Activated CD8-positive, alpha-beta memory T cell treated with anti-CD3 and anti-CD28 coated beads for 1 hour (primary cell): ENCODE measurements at places on chromosomes 3 and 15.

GRCh38 chr15:31089368-31090047 lies 12.0 kb downstream of the TRPM1 start:
- no peak for DNase-seq

DNA sequence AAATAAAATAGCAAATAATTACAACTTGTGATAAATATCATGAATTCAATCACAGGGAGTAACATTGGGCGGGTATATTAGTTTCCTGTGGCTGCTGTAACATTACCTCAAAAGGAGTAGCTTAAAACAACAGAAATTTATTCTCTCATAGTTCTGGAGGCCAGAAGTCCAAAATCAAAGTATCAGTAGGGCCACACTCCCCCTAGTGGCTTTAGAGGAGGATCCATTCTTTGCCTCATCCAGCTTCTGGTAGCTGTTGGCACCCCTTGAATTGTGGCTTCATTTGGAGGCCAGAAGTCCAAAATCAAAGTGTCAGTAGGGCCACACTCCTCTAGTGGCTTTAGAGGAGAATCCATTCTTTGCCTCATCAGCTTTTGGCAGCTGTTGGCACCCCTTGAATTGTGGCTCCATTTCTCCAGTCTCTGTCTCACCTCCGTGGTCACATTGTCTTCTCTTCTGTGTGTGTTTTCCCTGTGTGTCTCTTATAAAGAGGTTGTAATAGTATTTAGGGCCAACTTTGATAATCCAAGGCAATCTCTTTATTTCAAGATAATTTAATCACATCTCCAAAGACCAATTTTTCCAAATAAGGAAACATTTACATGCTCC lies 3.1 kb upstream of the CFAP20DC start:
- no peak for DNase-seq

GRCh38 chr15:76200083-76200465 lies 111.2 kb downstream of the ETFA start:
- DNase-seq, result no peak

- DNase-seq, result no peak
Observed at GRCh38 chr3:149010504-149010951, 19.2 kb downstream of the GYG1 start.

- DNase-seq, result no peak
Observed at GRCh38 chr3:195566797-195567196, 16.9 kb downstream of the APOD start.

DNA sequence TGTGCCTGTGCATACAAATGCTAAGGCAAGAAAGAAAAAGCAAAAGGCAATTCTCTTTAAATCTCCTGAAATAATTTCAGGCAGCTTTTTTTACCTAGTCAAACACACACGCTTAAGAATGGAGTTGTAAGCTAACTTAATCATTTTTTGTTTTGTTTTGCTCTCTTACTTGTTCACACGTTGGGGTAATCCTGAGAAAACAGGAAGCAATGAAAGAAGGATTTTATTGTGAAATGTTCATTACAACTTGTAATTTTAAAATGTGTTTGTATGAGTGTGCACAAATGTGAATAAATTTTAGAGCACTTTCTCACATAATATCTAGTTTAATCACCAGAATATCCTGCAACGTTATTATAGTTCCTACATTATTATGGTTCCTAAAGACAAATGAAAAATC lies 263.8 kb downstream of the LPP start:
- no peak for DNase-seq

- DNase-seq, result no peak
Observed at GRCh38 chr3:110542552-110543150, 529.0 kb upstream of the NECTIN3 start.

- no peak for DNase-seq
Observed at GRCh38 chr3:14120111-14120920, 4.4 kb downstream of the CHCHD4 start.

DNA sequence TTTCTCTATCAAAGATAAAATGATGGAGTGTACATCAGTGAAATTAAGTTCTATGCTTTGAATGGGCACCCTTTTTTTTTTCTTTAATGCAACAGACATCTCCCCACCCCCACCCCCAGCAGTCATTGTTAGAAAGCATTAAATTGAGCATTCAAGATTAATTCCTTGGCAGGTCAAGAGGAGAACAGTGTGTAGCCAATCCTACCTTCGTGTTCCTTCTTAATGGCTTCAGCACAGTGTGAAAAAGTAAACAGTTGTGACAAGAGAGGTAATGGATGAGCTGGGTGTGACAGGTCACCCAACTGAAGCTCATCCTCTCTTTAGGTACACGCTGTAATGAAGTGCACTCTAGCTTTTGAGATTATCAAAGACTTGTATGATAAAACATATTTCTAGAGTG lies 198.5 kb upstream of the RARB start:
- no peak for DNase-seq
